ENCODE measurements at places on chromosomes 4 and X.

DNA sequence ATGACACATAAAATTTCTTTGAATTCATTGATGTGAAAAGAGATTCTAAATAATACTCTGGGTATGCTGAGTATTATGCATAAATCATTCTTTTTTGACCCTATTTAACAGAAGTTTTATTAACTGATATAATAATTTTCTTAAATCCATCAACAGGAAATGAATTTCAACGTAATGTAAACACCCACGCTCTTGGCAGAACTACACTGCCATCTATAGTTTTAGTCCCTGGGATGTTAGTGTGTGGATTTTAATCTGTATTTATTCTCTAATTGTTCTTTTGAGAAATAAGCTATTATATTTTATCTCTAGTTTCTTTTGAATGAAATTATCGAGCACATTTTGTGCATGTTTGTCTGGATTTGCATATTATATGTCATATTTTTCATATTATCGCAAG is 666.8 kb upstream of the NDST4 start:
- DNase-seq, result no peak

- DNase-seq, result no peak
Observed at GRCh38 chr4:93749292-93749761, 79.2 kb upstream of the ATOH1 start.

- DNase-seq, result no peak
Observed at GRCh38 chr4:183038436-183038835, 60.6 kb upstream of the WWC2 start.

- no peak for DNase-seq
Observed at GRCh38 chrX:71573590-71573989, 4.6 kb upstream of the GCNA start.

- DNase-seq, result no peak
Observed at GRCh38 chr4:35506161-35506560, 738.2 kb downstream of the ARAP2 start.

- no peak for DNase-seq
Observed at GRCh38 chr4:37990731-37991245, 30.6 kb downstream of the PTTG2 start.

DNA sequence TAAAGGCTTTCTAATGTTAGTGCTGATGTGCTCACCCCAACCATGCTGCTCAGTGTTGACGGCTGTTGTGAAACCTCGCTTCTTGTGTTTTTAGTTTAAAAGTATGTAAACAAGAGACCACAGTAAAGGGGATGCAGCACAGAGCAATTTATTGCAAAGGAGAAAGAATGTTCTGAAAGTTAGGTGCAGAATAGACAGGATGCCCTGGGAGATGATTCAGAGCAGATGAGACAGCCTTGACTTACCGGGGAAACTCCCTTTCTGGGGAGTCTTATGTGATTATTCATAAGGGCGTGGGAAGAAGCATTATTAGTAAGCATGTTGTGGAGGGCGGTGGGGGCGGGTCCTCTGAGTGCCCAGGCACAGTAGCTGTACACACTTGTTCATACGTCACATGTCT is 47.7 kb downstream of the EVC start:
- DNase-seq, result peak; percentile 84

DNA sequence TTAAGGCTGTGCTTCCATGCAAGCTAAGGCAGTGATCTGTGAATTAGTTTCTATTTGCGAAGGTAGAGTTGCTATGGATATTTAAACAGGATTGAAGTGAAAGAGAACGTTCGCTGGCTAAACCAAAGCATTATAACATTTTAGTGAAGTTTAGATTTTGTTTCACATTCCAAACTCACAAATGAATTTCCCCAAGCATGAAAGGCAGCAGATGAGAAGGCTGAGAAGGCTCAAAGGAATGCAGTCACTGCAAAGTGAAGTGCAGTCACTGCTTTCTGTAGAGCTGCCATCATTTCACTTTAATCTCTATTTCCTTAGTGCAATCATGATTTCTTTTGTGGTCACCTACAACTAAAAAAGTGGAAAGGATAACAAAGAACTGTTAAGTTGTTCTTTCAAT is 334.7 kb upstream of the NR3C2 start:
- no peak for DNase-seq

- DNase-seq, result no peak
Observed at GRCh38 chr4:57442831-57443291, 332.7 kb upstream of the IGFBP7 start.

DNA sequence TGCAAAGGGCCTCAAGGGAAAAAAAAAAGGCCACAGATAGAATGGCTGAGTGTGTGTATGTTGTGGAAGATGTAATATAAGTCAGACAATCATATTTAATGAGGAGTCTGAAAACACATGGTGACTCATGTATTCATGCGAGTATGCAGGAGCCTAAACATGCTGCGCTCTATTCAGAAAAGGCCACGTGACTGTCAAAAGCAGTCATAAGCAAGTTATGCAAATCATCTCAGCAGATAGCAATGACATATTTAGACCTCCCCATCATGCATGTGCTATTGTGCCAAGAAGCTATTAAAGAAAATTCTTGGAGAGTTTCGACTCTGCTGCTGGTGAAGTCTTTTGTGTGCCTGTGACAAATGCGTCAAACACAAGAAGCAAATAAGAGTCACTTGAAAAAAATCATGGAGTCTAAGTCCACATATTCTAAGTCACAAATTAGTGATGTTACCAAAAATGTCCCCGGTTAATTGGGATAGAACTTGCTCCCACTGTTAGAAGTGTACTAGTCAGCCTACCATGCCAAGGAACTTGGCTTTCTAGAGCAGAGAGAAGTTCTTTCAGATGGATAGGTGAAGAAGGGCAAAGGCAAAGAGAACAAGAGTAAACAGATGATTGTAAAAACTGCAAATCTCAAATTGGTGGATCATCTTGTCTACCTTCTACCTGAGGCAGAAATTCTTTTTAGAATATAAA is 5.0 kb downstream of the LNX1 start:
- no peak for DNase-seq

DNA sequence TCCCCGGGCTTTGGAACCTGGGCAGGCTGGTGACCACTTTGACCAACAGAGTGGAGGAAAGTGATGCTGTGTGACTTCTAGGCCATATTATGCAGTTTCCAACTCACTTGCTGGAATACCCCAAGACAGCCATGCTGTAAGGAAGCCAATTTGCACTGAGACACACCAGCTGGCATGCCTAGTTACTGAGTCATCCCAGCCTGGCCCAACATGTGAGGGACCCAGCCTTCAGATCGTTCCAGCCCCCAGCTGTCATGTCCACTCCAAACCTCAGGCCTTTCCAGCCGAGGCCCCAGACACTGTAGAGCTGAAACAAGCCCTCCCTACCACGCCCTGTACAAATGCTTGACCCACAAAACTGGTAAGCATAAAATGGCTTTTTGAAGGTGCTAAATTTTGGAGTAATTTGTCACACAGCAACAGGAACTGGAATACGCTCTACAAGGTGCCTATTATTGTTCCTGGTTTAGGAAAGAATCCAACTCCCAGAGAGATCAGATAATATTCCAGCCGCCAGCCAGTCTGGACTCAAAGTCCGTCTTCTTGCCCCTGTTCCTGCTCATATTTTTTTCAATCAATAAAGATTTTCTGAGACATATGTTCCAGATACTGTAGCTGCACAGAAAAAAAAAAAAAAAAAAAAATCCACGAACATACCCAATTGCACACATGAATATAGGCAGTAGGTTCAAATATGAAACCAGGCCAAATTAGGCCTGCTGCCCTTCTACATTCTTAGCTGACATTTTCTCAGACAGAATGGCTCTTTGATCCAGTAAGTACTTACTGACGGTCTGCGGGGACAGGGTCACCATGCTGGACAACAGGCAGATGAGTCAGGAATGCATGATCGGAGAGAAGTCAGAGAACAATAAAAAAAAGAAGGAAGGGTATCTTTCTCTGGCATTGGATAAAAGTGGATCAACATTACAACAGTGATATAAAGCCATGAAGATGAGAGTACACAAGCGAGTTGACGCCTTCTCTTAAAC is 35.1 kb downstream of the SH3KBP1 start:
- no peak for DNase-seq

- no peak for DNase-seq
Observed at GRCh38 chr4:48781968-48782367, 1.9 kb upstream of the FRYL start.

- no peak for DNase-seq
Observed at GRCh38 chr4:31667686-31668085, 947.5 kb downstream of the PCDH7 start.

GRCh38 chr4:134337574-134337973 is 136.0 kb upstream of the PABPC4L start:
- no peak for DNase-seq

DNA sequence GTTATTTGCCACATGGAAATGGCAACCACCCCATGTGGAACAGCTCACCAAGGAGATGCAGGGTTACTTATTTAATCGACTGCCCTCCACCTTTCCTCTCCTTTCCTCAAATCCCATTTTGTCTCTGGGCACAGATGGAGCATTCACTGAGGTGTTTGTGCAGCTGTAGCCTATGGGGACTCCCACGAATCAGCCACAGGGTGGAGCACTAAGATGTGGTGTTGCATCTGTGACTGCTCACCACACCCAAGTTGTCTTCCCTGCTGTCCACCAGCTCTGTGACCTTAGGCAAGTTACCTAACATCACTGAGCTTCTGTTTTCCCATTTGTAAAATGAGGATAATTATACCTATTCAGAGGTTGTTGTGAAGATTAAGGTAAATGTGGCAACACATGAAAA is 252.4 kb upstream of the CPEB2 start:
- no peak for DNase-seq

GRCh38 chrX:123424546-123424945 is 240.5 kb downstream of the GRIA3 start:
- DNase-seq, result no peak

GRCh38 chr4:68691186-68691585 is 20.7 kb upstream of the UGT2B15 start:
- DNase-seq, result no peak

DNA sequence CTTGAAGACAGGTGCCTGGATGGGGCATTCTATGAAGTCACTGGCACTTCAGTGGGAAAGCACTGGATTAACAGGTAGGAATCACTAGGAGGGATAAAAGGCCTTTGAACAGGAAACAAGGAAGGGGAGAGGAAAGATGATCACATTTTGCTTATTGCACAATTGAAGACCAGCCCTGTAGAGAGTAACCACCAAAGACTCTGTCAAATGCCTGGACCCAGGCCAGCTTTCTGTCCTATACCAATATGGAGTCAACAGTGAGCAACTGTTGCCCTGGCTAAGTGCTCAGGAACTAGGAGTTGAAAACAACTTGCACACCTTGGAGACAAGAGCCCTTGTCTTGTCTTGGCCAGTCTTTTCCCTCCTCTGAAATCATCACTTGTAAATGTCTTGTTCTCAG is 14.1 kb upstream of the RTL3 start:
- no peak for DNase-seq

DNA sequence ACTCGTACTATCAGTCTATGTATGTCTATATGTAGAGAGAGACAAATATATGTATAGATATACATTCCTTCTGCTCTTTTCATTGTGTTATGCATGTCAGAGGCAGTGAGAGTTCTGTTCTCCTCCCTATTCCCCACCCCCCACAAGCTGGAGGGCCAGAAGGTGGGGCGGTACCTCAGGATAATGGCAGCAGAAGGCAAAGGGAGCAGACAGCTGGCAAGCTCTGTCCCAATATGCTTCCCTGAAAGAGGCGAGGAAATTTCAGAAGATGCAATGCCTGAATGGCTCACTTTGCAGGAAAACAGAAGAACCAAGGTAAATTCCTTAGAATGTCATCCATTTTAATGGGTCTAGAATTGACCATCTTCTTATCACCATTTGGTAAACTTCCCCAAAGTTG is 114.4 kb downstream of the NAA11 start:
- no peak for DNase-seq

DNA sequence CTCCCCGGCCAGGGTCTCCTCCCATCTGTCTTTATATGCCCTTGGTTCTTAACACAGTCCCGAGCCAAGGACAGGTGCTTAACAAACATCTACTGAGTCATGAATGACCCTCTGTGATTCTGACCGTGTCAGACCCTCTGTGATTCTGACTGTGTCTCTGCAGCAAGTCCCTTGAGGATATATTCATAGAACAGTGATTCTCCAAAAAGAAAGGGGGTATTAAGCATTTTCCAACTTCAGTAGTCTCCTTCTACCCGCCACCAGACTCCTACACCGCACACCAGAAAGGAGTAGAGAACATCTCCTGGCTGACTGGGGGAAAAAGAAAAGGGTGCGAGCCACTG is 13.6 kb downstream of the ACSL1 start:
- no peak for DNase-seq

GRCh38 chrX:56029188-56029587 is 203.0 kb upstream of the KLF8 start:
- DNase-seq, result no peak

DNA sequence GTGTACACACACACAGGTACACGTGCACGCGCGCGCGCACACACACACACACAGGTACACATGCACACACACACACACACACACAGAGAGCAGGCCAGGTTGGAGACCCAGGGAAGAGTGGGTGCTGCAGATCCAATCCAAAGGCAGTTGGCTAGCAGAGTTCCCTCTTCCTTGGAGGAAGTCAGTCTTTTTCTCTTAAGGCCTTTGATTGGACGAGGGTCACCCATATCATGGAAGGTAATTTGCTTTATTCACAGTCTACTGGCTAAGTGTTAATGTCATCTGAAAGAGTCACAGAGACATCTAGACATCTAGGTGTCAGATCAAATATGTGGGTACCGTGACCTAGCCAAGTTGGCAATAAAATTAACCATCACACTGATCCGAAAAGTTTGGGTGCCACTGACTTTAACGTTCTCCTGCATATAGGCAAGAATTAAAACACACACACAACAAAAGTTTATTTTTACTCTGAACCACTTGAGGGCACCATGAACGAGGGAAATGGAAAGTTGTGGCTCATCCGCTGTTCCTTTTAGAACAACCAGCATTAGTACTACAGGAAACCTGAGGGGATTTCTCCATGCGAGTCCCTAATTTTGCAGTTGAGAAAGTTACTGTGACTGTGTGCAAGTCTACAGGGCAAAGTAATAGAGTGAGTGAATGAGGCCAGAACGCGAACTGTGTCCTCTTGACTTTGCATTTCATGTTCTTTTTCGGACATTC is 66.0 kb upstream of the STOX2 start:
- DNase-seq, result no peak

- DNase-seq, result no peak
Observed at GRCh38 chr4:150327262-150327780, 249.1 kb downstream of the DCLK2 start.

DNA sequence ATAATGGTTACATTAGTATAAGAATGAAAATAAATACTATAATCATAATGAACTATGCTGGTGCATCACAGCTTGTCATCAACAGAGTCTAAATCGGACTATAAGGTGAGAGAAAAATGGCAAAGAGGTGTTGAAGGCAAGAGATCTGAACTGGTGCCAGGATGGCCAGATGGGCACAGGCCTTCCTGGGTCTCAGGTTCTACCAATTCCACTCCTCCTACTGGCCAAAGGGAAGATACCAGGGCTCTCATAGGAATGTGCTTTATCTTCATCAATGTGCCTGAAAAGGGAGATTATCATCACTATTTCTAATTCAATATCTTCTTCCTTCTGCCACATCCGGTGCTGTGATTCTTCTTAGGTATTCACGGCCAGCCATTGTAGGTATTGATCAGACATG is 107.6 kb downstream of the GASK1B start:
- DNase-seq, result no peak

Measured in activated effector memory CD4-positive, alpha-beta T cell treated with anti-CD3 and anti-CD28 coated beads, Interleukin-2, amount 50 U/mL, for 16 hours (primary cell).